NCI-H774 (cell line): ENCODE measurements at places on chromosomes 4 and X.

DNA sequence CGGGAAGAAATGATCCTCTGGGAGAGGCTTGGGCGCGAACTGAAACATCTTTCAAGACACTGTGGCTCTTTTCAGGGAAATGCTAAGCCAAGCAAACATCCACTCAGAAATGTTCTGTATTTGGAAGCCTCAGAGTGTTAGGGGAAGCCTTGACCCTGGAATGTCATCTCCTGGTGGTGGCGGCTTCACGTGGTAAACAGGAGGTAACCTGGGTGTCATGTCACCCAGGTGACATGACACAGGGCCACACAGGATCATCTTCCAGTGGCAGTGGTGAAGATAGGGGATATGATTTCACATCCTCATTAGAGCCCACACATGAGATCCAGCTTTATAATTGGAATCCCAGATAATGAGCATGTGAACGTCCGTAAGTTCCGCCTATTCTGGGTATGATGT, 140.0 kb downstream of the TBL1X start:
- no peak for DNase-seq

GRCh38 chrX:48579259-48579658, 5.0 kb downstream of the RBM3 start:
- no peak for DNase-seq

DNA sequence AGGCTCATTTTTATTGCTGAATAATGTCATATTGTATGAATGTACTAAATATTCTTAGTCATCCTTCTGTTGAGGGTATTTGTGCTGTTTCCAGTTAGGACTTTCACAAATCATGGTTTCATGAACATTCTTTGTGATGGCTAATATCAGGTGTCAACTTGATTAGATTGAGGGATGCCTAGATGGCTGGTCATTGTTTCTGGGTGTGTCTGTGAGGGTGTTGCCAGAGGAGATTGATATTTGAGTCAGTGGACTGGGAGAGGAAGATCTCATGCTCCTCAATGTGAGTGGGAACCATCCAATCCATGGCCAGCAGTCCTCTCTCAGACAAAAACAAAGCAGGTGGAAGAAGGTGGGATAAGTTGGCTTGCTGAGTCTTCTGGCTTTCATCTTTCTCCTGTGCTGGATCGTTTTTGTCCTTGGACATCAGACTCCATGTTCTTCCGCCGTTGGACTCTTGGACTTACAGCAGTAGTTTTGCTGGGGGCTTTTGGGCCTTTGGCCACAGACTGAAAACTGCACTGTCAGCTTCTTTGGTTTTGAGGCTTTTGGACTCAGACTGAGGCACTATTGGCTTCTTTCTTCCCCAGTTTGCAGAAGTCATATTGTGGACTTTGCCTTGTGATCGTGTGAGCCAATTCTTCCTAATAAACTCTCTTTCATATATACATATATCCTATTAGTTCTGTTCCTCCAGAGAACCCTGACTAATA, 11.9 kb upstream of the HS3ST1 start:
- DNase-seq: no peak

DNA sequence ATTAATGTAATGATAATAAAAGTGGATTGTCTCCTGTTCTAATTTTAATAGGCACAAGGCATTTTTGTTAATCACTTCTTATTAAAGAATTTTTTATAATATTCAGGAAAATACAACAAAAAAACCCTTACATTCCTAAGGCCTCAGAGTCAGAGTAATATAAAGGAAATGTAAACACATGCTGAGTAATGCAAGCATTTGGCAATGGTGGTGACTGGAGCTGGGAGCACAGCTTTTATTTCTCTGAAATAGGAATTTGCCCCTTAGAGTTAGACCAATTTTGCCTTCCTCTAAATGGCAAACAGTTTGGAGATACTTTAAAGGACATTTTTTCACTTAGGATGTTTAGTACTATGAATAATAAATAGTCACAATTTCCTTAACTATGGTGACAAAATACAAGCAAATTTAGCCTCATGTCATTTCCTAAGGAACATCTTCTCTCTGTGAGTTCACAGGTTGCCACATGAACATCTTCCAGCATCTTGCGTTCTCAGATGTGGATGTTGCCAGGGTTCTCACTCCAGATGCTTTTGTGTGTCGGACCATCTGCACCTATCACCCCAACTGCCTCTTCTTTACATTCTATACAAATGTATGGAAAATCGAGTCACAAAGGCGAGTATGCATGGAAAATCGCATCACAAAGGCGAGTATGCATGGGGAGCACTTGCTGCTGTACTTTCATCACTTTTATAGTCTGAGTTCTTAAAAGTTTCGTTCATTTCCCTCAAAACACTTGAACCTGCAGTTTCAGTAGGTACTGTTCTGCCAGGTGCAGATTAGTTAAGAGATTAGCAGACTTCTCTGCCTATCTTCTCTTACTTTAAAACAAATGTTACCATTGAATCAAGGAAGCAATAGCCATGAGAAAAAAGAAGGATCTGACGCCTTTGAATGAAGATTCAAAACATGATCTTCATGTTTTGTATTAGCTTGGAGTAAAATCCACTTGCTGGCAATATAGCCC, 15.9 kb upstream of the F11 start:
- DNase-seq: no peak

DNA sequence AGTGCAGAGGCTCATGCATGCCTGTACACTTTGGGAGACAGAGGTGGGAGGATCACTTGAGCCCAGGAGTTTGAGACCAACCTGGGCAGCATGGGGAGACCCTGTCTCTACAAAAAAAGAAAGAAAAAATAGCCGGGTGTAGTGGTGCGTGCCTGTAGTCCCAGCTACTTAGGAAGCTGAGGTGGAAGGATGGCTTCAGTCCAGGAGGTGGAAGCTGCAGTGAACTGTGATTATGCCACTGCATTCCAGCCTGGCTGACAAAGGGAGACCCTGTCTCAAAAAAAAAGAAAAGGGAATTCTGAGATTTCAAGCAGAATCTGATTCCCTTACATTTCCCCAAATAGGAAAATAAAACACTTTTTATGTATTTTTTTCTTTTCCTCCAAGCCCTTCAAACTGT, 83.5 kb downstream of the SYNPO2 start:
- no peak for DNase-seq

GRCh38 chr4:80814266-80814665, 216.2 kb upstream of the BMP3 start:
- no peak for DNase-seq

DNA sequence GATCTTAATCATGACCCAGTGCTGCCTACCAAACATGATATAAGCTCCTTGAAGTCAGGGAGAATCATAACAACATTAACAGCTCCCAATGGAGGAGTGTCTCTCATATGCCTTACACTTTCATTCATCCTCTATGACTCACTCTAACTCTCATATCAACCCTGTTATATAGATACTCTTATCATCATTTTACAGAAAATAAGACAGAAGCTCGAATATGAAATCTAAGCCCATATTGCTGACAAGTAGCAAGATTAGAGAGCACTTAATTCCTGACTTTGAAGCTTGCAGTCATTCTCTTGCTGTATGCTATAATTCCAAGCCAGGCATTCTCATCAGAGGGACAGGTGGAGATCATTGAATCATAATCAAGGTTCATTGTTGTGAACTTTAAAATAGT, 476.7 kb upstream of the ATOH1 start:
- no peak for DNase-seq

- no peak for DNase-seq
Observed at GRCh38 chrX:70254063-70254400, 6.0 kb downstream of the P2RY4 start.

DNA sequence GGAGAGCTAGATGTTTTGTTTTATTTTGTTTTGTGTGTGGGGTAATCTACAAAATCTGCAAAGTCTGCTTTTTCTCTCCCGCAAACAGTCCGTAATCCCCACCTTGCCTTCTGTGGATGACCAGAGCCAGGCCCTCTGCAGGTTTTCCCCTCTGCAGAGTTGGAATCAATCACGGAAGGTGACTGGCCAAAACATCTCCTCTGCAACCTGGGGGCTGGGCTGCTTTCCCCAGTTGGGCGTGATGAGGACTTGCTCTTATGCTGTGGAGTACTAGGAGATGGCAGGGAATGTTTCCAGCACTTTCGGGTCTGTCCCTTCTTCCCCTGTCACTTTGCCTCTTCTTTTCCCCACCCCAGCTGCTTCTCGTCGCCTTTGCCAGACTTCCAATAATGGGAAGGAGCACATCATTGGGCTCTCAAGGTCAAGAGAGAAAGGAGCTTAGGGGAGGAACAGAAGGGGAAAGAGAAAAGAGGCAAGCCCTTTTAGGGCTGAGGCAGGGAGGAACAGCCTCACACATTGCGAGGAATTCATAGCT, 1.1 kb downstream of the TMEM35A start:
- DNase-seq: no peak

DNA sequence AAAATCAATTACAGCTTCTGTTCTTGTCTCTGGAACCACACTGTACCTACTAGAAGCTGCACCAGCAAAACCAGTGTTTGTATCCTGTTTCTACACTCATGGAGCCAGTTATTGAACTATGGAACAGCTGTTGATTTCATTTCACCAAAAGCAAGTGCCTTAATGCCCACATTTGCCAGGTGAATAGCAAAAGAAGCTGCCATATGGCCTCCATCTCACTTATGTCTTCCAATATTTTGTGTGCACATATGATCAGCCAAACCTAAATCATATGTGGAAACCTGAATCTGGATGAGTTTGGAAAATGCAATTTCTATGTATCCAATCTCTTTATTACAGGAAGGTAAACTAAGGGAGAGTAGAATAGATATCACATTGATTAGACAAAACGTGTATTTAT, 415.8 kb upstream of the GRID2 start:
- DNase-seq: no peak
